ENCODE measurements at places on chromosomes 12 and 14.

DNA sequence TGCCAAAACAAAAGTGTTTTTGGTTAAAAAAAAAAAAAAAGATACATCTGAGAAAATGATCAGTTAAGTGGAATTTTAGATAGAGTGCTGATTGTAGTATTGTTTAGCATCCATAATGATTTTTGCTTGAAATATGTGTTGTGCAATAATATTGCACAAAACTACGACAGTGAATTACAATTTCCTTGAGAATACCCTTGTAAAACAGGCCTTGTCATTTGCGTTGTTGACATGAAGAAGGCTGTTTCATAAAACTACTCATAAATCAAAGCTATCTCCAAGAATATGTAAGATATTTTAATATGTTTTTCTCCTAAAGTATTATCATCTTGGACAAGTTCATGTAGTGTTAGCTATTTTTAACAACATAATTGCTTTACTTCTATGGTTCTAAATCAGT is 1077.0 kb downstream of the LRFN5 start:
- no peak for DNase-seq

DNA sequence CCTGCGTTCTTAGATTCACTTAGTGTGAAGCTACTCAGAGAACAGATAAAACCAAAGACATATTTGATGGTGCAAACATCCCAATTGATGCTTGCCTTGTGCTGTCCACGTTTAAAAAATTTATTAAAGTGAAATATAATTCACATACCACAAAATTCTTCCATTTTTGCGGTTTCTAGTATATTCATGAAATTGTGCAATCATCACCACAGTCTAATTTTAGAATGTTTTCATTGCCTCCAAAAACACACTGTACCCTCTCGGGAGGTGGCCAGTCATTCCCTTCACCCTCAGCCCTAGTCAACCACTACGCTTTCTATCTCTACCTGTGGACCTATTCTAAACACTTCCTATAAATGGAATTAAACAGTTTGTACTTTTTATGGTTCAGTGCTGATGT is 1109.2 kb downstream of the FLRT2 start:
- DNase-seq, result no peak

DNA sequence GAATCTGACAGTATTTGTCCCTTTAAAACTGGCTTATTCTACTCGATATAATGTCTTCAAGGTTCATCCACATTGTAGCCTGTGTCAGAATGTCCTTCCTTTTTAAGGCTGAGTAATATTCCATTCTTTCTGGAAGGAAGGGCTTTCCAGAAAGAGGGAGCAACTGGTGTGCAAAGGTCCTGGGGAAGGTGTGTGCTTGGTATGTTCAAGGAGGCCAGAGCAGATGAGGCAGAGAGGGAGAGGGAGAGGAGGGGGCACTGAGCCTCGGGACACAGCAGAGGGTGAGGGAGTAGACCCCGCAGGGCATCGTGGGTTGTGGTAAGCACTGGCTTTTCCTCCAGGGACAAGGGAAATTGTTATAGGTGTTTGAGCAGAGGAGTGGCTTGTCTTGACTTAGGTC is 90.9 kb upstream of the NCOR2 start:
- no peak for DNase-seq

DNA sequence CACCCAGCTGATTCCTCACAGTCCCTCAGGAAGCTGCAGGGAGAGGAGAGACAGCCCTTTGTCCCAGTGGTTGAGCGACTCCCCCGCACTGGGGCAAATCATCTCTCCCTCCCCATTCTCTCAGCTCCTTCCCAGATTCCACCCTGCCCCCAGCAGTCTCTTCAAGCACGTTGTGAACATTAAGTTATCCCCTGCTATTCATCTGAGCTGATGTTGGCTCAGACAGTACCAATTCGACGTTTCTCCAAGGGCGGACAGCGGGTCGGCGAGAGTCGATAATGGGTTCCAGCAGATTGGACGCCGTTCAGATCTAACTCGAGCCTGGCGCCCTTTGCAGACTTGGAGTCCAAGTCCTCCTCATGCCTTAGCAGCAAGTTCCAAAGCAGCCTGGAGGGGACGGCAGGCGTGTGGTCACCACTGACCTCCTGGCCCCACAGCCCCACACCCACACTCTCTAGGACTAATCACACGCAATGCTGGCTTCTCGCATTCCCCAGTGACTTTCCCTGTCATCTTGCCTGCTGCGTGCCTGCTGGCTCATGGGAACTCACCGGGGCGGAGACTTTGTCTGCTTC is 245.9 kb downstream of the CHST11 start:
- peak; percentile 54 for DNase-seq

- DNase-seq, result no peak
Observed at GRCh38 chr12:112752303-112752702, 39.2 kb upstream of the RPH3A start.

Measured in HFFc6 (cell line).